ENCODE measurements at places on chromosomes 13 and 19.

GRCh38 chr13:65638572-65639168 is 1591.5 kb downstream of the PCDH9 start:
- DNase-seq = peak; percentile 33

GRCh38 chr19:480016-480855 is 16.1 kb upstream of the MADCAM1 start:
- peak; percentile 55 for DNase-seq

DNA sequence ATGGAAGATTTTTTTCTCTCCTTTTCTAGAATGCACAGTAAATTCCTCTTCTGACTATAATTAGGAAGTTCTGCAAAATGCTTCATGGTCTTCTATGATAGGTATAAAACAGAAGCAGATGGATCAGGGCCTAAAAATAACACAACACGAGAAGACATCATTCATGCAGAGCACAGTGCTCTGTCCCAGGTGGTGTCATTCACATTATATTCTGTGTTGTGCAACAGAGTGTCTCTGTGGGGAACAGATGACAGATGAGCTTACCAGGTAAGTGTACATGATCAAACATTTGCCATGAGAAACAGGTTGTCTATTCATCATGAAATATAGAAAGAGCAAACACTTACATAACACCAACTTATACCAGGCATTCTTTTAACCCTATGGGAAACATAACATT is 288.3 kb downstream of the KCTD12 start:
- no peak for DNase-seq

GRCh38 chr13:51614350-51614786 is 30.1 kb downstream of the WDFY2 start:
- peak; percentile 74 for DNase-seq

- DNase-seq = no peak
These were observed 6.1 kb upstream of the GMIP start for GRCh38 chr19:19649580-19649995.

GRCh38 chr13:113547238-113547971 is 37.1 kb upstream of the TFDP1 start:
- DNase-seq = peak; percentile 40

DNA sequence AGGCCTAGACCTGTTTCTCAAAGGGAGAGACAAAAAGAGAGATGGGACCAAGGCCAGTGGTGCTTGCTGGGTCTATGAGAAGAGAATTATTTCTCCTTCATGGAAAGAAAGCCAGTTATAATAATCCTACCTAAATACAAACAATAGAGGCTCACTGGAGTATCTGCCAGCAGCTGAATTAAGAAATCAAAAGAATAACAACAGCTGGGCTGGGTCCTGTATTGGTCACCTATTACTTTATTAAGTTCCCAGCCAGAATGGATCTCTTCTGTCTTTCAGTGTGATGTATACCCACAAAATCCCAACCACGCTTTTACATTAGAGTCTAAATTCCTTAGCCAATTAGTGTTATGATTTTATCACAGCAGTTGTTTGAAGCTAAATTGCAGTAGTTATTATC is 297.8 kb upstream of the DACH1 start:
- DNase-seq = no peak

DNA sequence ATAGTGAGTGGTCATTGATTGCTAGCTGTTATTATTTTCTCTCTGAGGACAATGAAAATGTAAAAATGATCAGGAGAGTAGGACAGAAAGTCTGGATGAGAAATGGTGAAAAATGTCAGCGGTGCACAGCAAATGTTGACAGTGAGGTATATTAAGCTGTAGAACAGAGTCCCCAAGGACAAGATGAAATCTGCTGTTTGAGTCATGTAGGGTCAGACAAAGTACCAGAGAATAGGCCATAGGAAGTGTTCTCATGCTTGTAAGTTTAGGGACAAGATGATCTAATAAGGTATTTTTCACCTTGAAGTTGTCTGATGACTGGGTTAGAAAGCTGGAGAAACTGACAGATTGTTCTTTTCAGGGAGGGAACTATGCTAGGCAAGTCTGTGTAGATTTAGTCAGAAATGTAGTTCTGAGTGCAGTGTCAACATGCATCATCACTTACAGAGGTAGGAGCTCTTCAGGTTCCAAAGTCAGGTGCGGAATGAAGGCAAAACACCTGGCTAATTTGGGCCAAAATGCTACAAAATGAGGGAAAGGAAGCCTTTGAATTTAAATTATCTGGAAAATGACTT is 369.3 kb downstream of the DLEU7 start:
- DNase-seq = no peak

DNA sequence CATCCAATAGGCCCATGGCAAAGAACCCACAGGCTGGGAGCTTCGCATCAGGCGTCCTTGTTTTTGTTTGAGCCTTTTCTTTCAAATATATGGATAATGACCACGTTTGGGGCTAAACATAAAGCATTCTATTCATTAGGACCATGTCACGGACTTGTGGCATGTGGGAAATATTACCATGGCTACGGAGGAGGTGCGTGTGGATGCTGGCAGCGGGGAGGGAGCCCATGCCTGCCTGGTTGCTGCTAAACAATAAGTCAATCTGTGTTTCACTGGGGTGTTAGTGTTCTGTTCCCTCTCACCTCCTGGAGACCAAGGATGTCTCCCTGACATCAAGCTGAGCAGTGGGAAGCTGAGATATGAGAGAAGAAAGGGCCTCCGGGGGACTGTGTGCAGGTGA is 121.1 kb downstream of the IRS2 start:
- DNase-seq = no peak
